ENCODE measurements at places on chromosomes 12 and 14. TPM values are rescaled to one million over a fixed set of nuclear protein-coding genes. Genes with fewer than 3 reads are reported as not detected.

The FOXA1 gene
- total RNA-seq = not detected

The SOX5 gene
- 13.6 TPM for total RNA-seq

The MYF6 gene
- total RNA-seq = not detected

The LRP10 gene
- 124 TPM for total RNA-seq

GRCh38 chr12:51403681-51404136 lies 12.5 kb upstream of the GALNT6 start:
- DNase-seq = no peak

DNA sequence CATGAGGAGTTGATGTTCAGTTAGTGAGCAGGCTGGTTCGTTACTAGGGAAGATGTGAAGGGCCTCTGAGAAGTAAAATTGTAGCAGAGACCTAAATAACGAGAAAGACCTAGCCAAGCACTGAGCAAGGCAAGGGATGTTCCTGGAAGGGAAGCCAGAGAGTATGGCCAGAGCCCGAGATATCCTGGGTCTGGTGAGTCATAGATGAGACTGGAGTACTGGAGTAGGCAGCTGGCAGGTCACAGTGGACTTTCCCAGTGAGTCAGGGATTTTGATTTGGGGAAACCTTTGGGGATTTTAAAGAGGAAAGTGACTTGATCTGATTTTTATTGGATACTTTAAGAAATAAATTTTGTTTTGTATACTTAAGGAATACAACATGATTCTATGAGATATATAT lies 369.0 kb downstream of the DIO2 start:
- DNase-seq = peak; percentile 65

DNA sequence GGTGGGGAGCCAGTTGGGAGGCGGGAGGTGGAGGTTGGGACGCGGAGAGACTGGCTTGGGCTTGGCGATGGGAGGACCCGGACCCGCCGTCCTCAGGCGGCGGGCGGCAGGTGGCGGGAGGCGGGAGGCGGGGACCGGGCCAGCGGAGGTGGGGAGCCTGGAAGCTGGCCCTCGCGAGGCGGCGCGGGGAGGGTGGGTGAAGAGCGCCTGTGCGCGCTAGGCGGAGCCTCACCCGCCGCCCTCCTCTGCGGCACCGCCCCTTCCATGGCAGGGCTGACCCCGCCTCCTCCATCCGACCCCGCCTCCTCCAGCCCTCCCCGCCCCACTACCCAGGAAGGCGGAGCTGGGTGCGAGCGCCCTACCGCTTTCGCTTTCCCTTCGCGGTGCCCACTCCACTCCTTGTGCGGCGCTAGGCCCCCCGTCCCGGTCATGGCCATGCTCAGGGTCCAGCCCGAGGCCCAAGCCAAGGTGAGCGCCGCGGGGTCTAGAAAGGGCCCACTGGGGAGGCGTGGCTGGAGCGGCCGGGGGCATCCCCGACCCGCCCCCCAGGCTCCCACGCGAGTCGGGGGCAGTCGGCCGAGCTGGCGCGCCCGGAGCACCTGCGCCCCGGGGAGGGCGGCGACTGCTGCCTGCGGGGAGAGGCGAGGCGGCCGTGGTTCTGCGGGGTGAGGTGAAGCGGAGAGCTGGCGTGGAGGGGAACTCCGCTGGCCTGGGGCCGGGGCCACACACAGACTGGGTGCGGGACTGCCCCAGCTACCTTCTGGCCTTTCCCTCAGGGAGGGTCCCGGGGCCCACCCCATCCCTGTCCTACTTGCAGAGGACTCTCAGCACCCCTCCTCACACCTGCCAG lies at the start of gene PSME1:
Gene PSME1, plus strand, starts transcription at position 361 of the 850 bp plus-strand sequence. Its CDS starts 69 bp downstream, at position 430.
- peak; percentile 97 for DNase-seq

GRCh38 chr12:56991319-56992246 lies 14.8 kb downstream of the ZBTB39 start:
- peak; percentile 78 for DNase-seq

- no peak for DNase-seq
Measured at GRCh38 chr14:102238131-102238530, 66.8 kb downstream of the MOK start.

DNA sequence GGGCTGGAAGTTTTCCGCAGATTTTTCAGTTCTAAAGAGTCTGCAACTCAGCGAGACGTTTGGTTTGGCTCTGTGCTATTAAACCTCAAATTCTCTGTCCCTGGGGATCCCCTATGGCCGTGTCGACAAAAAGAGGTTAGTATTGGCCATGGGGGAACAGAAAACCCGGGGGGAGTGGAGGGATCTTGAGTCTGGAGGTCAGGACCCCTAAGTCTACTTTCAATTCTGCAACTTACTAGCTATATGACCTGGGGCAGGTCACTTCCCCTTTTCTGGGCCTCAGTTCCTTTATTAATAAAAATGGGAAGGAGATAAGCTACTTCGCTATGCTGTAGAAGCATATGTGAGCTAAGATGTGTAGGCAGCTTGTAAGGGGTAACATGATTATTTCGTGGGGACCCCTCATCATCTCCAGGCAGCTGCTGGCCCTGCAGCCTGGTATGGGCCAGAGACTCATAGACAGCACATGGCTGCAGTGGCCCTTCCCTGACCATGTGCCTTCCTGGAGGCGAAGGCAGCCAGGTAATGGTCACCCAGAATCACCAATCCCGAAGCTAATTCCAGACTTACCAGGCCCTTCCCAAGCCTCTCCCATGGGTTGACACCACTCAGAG lies 8.6 kb downstream of the ASB2 start:
- DNase-seq = no peak

Data from sigmoid colon (tissue), 7 donors.